Stomach (tissue), 19 donors: ENCODE measurements at places on chromosomes 7 and 10.
A peak's percentile ranks its signal among the peaks of the same experiment; 100 is the strongest.

GRCh38 chr10:17682236-17682946 is 38.4 kb downstream of the STAM start:
- DNase-seq, result peak; percentile 16

DNA sequence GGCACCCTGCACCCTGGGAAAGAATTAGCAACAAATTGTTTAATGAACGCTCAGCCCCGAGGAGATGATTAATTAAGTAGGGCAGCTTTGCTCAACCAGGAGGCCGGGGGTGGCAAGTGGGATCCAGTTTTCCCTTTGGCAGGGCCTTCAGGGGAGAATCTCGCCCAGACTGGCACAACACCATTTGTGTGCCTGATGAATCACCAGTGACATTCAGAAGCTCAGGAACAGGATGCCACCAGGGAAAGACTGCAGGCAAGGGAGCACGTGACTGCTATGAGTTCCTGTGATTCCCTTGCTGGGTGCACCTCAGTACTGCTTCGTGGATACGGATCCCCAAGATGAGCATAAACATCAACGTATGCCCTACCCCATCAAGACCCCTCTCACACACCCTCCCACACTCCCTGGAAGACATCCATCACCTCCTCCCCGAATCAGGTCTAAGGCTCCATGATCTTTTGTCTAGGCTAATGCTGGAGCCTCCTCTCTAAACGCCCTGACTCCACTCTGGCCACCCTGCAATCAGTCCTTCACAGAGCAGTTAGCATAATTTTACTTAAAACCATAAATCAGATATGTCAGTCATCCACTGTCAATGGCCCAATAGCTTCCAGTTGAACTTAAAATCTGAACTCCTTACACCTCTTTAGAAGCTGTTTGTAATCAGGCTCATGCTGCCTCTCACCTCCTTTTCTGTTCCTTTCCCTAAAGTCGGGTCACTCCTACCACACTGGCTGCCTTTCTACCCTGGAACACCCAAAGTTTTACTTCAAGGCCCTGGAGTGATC is 109.2 kb upstream of the AGK start:
- DNase-seq, result no peak

DNA sequence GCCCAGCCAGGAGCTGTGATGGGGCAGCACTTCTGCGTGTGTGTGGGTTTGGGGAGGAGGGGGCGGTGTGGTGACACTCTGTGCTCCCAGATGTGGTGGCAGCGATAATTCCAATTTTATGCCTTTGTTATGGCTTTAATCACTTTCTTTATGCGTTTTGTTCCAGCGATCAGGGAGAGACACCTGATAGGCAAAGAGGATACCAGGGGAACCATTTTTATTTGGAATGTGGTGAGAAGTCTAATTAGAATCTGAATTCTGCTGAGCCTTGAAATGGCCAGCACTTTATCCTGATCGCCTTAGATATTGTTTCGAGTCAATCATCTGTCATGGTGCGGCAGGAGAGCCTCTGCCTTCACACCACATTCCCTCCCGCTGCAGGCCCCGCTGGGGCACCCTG is 79.5 kb downstream of the HIF1AN start:
- no peak for DNase-seq

- peak; percentile 60 for DNase-seq
Measured at GRCh38 chr10:26481914-26482550, 43.9 kb downstream of the APBB1IP start.

DNA sequence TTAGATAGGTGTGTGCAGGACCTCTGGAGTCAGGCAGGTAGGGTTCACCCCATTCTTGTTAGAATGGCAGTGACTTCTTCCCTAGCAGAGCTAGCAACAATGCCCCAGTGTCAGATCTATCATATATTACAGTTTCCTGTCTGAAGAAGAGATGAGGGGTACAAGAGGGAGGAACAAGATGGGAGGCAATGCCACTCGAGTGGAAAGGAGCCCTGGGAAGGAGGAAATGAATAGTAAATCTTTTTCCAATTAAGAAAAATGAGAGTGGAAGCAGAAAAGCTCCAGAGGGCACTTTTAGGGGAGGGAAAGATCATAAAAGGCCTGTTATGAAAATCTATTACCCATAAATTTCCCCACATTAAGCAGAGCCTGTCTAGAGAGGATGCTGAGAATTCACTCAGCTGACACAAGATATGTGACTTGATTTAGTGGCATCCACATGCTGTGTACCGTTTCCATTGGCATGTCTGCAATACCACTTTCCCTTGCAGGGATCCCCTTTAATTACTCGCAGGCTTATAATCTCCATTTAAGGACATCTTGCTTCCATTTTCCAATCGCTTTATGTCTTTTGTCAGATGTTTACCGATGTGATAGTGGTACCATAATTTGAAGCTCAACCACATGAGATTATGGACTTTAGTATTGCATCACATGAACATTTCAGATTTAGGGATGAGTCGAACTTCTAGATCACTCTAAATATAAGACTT is 70.0 kb upstream of the AGBL3 start:
- DNase-seq, result no peak

GRCh38 chr7:55570939-55571338 is 1.4 kb downstream of the VOPP1 start:
- no peak for DNase-seq

DNA sequence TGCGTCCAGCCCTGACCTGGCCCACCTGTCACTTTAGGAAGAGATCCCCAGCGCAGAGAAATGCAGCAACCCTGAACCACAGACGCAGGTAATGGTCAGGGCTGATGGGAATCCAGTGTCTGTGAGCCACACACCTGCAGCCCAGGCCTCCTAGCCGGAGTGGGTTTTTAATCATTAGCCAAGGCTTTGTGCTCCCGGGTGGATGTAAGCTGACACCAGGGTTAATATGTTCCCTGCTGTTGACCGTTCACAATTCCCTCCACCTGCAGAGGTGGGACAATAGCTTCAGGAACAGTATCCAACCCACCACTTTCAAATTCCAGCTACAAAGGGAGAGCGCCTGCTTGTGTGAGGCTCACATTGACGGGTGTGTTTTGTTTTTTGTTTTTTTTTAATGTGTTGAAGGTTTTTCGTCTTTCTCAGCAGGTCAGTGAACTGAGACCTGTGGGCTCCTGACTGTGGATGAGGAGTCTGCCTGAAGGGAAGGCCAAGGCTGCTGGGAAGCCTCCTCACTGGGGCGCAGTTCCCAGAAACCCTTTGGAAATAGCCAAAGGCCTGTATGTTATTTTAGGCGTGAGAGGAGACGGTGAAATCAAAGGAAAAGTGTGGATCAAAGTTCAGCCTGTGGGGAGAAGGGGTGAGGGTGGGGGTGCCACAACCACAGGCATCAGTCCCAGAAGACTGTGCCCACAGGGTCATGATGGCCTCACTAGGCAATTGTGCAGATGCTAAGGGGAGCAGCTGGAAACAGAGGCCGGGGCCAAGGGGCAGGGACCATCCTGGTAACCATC is 111.1 kb downstream of the TNS3 start:
- DNase-seq, result peak; percentile 78

DNA sequence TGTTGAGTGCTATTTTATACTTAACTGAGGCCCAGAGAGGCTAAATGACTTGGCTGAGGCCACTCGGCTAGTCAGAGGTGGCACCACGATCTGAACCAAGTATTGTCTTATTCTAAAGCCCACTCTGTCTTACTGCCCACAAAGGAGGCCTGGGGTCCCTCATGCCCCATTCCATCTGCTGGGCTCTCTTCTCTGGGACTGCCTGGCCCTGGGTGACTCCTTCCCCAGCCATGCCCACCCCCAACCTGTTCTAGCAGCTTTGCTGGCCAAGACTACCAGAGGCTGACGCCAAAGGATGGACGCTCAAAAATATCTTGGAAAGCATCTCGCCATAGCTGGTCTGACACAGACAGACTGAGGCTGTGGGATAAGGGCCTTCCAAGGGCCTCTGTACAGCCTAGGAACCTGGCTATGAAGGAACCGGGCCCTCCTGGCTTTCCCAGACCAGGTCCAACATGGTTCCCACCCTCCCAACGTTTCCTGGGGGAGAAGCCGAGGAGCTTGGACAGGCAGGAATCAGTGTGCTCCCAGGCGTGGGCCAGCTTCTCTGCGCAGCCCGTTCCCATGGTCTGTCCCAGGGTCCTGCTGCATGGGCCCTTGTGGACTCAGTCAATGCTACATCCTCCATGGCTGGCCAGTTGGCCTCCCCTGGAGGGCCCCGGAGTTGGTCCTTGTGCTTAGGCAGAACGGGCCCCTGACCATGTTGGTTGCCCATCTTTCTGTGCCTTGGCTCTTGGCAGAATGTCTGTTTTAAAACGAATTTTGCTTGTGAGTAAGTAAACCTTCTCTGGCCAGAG is 11.7 kb downstream of the HSPA12A start:
- DNase-seq, result no peak

GRCh38 chr10:36266923-36267322 is 624.8 kb upstream of the FZD8 start:
- no peak for DNase-seq

DNA sequence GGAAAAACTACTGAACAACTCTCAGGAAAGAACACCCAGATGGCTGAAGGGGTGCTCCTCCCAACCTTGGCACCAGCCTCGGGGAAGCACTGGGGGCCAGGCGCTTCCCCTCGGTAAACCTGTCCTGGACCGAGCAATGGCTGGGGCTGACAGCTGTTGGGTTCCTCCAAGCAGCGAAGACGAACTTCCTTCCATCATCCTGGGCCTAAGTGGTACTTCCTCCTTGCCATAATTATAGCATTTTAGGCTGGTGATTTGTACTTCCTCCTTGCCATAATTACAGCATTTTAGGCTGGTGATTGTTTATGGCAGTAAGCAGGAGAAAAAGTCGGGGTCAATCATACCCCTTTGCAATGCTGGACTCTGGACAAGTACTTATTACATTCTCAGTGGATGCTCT is 69.3 kb downstream of the MYOF start:
- peak; percentile 16 for DNase-seq

DNA sequence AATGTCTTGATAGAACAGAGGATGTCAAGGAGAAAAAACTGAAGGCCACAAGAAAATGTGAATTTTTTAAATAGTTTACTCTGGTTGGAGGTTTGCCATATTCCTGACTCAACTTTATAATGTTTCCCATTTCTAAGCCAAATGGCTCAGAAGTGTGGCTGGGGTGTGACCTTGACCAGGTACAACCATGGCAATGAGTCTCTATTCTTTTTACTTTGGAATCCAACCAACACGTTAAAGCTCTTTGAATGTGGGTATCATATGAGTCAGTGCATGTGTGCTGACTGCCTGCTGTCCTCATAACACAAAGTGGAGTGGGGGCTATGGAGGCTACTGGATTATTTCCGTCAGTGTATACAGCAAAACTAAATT is 33.5 kb upstream of the DLD start:
- DNase-seq, result no peak

GRCh38 chr7:16838386-16838785 is 33.6 kb upstream of the AGR2 start:
- no peak for DNase-seq

GRCh38 chr7:107815254-107815882 is 12.3 kb upstream of the SLC26A3 start:
- DNase-seq, result no peak

- no peak for DNase-seq
Measured at GRCh38 chr10:26407406-26407969, 30.7 kb upstream of the APBB1IP start.

GRCh38 chr7:124758327-124758726 is 7.3 kb downstream of the GPR37 start:
- DNase-seq, result no peak

DNA sequence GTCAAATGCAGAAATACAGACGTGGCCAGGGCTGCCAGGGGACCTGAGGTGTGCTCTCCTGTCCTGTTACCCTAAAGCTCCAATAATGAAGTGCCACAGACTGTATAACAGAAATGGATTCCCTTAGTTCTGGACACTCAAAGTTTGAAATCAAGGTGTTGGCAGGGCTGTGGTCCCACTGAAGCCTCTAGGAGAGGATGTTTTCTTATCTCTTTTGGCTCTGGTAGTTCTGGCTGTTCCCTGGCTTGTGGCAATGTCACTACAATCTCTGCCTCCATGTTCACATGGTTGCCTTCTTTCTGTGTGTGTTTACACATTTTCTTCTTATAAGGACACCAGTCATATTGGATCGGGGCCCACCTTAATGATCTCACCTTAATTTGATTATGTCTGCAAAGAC is 15.3 kb upstream of the EEPD1 start:
- no peak for DNase-seq

GRCh38 chr10:129416956-129417765 is 49.9 kb upstream of the MGMT start:
- no peak for DNase-seq

GRCh38 chr10:59814878-59815277 is 61.6 kb upstream of the MRLN start:
- no peak for DNase-seq

GRCh38 chr7:158680754-158681153 is 23.9 kb downstream of the NCAPG2 start:
- DNase-seq, result no peak

GRCh38 chr7:144399946-144400345 is 3.5 kb downstream of the NOBOX start:
- DNase-seq, result no peak

DNA sequence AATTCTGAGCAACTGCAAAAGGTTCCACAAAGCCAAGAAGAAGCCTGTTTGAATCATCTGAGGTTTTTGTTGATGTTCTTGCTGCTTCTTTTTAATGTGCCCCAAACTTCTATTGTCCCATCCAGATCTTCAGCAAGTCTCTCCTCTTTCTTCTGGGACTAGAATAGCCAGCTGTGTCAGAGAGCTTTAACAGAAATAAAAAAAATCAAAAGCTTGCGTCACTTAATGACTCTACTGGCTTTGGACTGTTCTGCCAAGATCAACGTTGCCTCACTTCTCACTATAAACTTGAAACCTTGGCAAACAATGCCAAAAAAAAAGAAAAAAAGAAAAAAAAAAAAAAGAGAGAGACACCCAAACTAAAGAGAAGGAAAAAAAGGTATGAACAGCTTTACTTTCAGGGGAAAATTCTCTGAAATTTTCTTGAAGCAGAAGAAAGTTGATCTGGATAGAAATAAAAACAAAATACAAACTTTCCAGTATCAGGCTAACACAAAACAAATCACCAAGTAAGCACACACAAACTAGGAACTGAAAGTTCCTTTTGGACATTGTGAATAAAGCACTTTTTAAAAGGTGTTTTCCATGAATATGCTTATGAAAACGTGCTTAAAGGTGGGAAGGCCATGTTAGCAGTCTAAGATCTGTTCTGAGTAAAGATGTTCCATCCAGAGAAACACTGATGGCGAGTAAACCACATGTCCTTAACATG is 14.8 kb downstream of the USP54 start:
- DNase-seq, result peak; percentile 46

- no peak for DNase-seq
Measured at GRCh38 chr10:98427011-98427515, 12.1 kb upstream of the PYROXD2 start.

- DNase-seq, result peak; percentile 85
Measured at GRCh38 chr7:35753761-35754603, 46.9 kb upstream of the SEPTIN7 start.
